GM03348 (cell line): ENCODE measurements at places on chromosomes 7 and 10.
A peak's percentile ranks its signal among the peaks of the same experiment; 100 is the strongest.

- DNase-seq = peak; percentile 21
These were observed 66.3 kb downstream of the BEND7 start for GRCh38 chr10:13462551-13462950.

DNA sequence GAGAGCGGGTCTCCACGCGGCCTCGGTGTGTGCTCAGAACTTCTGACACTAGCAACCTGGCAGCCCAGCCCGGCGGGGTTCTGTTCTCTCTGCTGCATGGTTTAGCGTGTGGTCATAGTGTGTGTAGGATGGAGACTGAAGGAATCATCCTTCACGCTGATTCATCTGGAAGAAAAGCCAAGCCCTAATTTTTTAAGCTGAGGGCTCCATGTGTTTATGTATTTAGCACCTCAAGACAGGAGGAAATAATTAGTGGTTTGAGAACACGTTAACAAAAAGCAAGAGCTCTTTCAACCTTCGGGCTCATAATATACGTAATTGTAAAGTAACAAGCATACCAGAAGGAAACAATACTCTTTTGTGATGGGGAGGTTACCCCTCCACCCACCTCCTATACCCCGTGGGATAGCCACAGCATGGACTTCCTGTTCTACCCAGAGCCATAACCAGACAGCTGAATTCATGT is 504.6 kb upstream of the MKI67 start:
- DNase-seq = no peak

DNA sequence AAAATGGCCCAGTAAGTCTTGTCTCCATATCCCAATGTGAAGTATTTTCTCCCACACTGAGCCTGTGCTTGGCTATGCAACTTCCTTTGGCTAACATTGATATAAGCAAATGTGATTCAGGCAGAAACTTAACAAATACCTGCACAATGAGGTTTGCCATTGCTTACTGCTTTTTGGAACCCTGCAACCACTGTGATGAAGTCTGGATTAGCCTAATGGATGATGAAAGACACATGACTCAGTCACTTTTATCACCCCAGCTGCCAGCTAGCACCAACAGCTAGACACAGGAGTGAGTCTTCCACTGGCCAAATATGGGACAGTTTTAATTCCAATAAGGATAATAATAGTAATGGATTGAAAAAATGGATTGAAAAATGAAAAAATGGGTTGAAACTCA is 854.5 kb downstream of the GRM8 start:
- no peak for DNase-seq

GRCh38 chr10:6039711-6040110 is 22.5 kb downstream of the IL2RA start:
- no peak for DNase-seq

GRCh38 chr7:901041-901387 is 24.7 kb downstream of the GET4 start:
- no peak for DNase-seq

- no peak for DNase-seq
These were observed 112.2 kb upstream of the TARP start for GRCh38 chr7:38385682-38386081.

GRCh38 chr10:113557424-113557862 is 4.6 kb downstream of the HABP2 start:
- DNase-seq = no peak

DNA sequence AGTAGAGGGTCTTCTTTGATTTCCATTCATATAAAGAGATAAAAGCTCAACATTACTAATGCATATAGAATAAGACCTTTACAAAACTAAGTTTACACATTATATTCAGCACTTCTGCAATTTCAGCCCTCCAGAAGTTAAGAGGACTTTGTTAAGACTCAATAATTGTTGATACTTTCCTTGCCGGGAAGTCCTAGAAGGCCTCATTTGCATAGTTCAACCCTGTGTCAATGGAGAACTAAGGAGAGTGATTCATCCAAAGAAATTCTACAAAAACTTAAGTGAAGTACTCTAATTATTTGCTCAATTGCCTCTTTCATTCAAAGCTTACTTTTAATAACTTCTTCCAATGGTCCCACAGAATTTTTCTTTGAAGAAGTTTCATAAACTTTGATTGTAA is 1060.3 kb upstream of the CELF2 start:
- DNase-seq = peak; percentile 60

DNA sequence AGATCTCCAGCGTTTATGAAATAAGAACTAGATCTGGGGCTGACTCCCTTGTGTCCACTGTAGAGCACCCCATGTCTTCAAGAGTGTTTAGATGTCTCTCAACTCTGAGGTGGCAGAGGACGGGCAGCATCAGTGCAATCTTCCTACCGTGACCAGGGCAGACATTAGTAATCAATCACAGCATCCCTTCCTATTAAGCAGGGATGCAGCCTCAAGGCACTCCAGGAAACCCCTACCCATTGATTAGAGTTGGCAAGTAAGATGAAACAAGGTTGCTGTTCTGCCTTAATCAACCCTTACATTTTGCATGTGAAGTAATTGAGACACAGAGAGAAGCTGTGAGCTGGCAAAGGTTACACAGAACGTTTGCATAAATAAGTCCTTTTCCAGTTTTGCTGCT is 283.7 kb upstream of the ZMIZ1 start:
- no peak for DNase-seq

DNA sequence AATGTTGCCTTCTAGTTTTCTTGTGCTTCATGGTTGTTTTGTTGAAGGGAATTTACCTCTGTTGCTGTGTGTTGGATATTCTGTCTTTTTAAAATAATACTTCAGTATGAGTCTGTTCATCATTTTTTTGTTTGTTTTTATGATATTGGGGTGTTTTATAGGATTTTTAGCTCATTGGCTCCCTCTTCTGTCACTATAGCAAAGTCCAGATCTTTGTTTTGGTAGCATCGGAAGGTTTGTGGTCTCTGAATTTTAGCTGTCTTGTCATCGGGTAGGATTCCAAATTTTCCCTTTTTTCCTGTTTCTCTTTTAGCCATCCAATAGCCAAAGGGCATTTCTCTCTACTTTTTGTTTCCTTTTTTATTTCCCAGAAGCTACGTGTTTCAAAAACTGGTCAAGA is 91.4 kb downstream of the EXOC4 start:
- DNase-seq = peak; percentile 41

GRCh38 chr10:99337311-99337811 is 8.2 kb downstream of the CNNM1 start:
- no peak for DNase-seq

- DNase-seq = peak; percentile 77
These were observed 820 bp downstream of the WAC start for GRCh38 chr10:28533571-28534304.

DNA sequence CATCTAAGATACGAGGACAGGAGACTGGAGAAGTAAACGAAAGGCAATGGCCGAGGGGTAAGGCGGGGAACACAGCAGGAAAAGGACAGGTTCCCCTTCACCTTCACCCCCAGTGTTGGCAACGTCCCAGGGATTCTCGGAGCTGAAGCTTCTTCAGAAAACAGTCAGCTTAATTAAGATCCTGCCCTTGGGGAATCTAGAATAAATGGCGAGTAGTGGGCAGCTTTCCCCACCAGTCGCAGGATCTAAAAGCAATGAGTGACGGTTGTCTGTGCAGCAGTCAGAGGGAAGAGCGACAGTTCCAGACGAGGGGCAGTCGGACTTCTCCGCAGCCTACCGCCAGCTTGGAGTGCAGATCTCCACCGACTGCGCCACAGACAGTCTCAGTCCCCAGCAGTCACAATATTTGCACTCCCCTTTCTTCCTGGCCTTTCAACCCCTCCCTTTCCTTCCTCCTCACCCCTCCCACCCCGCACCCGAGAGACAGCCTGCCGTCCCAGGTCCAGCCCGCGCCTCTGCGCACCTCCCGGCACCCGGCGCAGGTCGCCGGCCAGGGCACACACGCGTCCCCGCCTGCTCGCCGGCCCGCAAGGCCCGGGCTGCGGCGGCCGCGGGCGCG is 10.9 kb upstream of the SP8 start:
- DNase-seq = no peak

DNA sequence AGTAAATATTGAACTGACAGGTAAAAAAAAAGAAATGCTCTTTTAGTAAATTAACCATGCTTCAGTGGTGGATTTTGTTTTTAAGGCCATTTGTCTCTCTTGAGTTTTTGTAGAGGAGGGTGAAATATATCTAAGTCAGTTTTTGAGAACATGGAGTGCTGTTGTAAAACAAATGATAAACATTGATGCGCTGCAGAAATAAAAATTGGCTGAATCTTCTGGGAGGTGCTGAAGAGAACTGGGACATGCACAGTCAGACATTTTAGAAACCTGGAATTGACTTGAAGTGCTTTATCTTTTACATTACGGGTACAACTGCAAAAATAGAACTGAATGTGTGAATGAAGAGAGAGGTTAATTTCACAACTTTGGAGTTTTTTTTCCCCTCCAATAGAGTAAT is 203.0 kb upstream of the HDAC9 start:
- DNase-seq = no peak

DNA sequence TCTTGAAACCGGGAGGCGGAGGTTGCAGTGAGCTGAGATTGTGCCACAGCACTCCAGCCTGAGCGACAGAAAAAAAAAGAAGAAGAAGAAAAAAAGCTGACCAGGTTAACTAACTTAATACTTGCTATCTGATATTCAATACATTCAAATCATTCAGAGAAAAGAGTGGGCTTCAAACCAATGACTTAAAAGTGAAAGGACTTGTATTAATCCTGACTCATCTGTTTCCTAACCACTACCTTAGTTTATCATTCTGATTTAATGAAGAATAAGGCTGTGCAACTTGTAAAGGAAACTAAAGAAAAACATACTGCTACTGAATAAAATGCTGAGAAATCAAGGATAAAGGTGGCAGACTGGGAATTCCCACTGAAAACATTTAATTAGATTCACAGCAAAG is 128.4 kb downstream of the NRBF2 start:
- no peak for DNase-seq

DNA sequence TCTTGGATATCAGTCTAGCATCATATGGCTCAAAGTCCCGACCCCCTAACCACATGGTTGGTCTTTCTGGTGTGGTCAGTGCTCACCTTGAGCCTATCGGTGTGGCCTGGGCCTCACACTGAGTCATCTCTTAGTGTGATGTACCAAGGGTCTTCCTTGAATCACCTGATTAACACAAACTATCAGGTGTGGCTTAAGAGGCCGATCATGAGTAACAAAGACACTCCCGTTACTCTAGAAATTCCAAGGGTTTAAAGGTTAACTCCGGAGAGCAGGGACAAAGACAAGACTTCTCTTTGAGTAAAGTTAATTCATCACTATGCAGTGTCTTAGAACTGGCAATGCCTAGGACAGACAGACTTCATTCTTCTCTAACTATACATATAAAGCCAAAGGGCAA is 52.3 kb upstream of the ARMC3 start:
- no peak for DNase-seq

DNA sequence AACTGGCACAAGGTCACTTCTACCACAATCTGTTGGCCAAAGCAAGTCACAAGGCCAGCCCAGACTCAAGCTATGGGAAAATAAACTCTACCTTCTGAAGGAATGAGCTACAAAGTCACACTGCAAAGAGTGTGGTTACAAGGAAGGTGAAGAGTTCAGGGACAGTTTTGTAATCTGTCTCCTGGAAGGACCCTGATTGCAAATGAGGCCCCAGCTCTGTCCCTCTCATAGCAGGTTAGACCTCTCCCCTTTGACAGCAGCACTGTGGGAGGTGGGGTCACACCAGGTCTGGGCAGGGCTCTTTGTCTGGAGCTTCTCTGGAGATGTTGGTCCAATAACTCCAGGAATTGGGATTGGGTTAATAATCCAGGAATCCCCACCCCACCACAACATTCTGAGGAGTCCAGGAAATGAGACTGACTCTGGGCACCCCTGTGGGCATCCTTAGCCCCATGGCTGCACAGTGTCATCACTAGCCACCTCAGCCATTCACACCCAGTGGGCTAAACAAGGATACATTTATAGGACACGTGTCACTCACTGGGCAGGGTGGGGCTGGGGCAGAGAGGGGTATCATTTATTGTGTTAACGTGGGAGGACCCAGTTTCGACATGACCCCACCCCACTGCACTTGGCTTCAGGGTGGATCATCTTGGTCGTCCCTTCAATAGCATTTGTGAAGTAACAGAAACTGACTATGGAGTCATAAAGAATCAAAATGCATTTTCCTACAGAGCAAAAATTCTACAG is 23.7 kb upstream of the C10orf105 start:
- no peak for DNase-seq

DNA sequence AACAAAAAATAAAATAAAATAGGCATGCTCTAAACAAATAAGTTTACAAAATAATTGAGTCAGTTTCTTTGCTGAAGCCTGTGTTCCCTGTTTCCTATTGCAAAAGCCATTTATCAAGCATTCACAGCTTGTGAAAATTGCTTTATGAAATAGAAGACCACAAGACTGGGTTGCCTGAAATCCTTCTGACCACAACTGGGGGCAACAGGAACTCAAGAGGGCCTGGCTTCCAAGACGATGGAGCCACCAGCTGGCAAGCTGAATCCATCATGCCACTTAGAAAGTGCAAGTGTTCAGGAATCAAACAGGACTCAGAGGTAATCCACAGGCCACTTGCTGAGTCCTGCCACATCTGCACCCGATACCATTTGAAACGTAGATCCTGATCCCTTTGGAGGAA is 752 bp upstream of the ABCA13 start:
- no peak for DNase-seq

DNA sequence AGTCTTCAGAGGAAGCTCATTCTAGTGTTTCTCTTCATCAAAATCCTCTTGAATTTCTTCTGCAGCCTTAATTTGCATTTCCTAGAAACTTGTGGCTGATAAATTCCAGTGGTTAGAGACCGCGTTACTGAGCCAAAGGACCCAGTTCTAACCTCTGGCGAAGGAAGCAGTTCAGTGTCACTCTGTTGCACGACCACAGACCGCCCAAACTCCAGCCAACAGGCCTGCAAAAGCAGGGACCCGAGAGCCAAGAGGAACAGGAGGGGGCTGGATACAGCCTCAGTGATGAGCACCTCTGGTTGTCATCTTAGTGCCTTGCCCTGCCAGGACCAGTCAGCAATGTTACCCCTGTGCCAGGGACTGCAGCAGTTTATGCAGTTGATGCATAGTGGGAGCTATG is 70.0 kb downstream of the AFAP1L2 start:
- peak; percentile 30 for DNase-seq

GRCh38 chr7:33722383-33723101 is 182.8 kb upstream of the BMPER start:
- DNase-seq = no peak

- no peak for DNase-seq
These were observed 35.0 kb downstream of the HDAC9 start for GRCh38 chr7:18530224-18531179.
